ENCODE measurements at places on chromosomes 12 and 14.

GRCh38 chr14:103064436-103064835 lies 7.1 kb upstream of the CDC42BPB start:
- no peak for DNase-seq

GRCh38 chr12:116656306-116656705 lies 81.6 kb downstream of the SPRING1 start:
- DNase-seq = no peak

- no peak for DNase-seq
Observed at GRCh38 chr14:71716041-71716772, 216.0 kb upstream of the RGS6 start.

DNA sequence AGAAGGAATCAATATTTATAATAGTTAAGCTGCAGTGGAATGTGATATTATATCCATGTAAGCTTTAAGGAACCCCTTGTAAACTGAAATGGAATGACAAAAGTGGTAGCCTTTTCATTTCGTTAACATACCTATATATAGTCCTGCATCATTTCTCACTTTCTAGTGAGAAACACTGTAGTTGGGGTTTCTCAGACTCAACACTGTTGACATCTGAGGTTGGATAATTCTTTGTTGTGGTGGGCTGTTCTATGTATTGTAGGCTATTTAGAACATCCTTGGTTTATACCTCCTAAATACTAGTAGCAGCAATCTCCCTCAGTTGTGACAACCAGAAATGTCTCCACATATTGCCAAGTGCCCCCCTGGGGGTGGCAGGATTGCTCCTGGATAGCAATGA lies 79.1 kb downstream of the RAD52 start:
- DNase-seq = no peak

DNA sequence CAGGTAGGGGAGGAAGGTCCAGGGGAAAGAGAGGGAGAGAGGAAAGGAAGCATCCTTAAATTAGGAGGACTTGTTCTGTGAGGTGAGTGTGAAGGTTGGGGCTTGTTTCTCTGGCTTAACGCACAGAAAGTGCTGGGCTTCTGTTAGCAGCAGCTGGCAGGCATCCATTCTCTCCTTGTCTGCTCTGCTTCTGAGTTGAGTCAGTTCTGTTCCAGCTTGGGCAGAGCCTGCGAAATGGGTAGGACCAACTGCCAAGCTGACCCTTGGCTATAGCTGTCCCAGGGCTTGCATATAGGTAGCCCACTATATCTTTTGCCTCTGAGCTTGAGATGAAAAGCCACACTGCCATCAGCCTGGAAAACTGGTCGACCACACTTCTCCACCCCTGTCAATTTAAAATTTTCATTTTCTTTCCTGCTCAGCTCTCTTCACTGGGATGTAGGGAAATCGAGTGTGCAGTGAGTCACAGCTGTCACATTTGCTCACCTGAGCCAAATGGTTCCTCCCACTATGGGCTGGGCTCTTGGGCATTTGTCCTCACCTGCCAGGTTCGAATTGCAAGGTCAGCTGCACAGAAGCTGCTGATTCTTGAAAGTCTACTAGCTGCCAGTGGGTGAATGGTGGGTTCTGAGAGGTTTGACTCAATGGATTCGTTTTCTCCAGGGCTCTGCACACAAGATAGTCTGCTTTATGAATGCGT lies 256.4 kb upstream of the PWP1 start:
- no peak for DNase-seq

DNA sequence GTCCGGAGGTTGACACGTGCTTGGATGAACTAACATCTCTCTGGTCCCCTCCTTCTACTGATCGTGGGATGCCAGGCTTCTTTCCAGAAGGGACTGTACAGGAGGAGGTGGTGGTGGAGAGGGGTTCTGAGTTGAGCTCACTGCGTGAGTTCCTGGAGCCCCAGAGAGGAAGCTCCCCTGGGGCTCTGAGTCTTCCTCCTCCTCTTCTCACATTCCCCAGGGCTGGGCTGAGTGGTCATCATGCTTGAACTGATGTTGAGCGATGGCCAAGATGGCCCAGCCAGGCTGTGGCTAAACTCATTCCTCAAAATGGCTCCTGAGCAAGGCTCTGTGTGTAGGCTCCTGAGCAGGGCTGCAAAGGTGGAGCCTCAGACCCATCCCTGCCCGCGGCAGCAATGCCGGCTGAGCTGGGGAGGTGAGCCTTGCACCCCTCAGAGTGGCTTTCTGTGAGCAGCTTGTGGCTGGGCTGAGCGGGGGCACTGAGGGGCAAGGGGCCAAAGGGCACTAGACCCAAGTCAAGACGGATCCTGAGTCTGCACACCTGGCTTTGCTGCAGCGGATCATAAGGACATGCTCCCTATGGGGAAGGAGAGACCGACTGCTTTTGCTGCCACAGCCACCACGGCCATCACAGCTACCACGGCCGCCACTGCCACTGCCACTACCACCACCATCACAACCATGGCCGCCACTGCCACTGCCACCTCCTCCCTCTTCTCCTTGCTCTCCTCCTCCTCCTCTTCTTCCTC lies 35.4 kb downstream of the MEG3 start:
- DNase-seq = no peak

DNA sequence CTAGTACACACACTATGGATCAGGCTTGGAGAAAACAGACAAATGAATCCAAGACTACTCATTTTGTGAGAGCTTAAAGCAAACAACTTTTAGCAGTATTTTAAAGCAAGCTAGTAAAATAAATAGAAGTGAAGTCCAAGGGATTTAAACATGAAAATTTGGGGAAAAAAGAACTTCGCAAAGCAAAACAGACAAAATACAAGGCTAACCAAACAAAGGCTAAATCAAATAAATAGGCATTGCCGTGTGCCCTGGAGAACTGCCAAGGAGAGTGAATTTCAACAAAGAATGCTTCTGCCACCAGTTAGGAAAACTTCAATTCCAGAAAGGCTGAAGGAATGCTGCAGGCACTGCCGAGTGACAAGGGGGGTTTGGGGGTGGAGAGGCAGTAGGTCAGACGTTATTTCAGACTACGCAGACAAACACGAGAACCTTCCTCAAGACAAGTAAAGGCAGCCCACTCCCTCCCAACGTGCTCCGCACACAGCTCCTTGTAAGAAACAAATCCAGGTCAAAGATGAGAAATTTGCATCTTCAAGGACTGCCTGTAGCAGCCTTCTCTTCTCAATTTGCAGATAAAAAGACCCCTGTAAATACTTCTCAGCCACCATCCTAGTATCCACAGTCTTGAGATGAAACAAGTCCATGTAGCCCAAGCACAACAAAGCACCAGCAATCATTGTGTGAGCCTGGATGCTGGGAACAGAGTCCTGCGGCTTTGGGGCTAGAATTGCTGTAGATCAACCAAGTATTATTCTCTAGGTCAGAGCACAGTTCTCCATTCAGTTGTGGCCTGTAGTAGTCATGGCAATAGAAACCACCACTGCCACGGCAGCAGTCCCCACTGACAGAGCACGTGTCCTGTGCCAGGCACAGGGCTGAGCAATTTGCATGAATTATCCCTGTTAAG lies 43.3 kb downstream of the EFCAB11 start:
- no peak for DNase-seq

DNA sequence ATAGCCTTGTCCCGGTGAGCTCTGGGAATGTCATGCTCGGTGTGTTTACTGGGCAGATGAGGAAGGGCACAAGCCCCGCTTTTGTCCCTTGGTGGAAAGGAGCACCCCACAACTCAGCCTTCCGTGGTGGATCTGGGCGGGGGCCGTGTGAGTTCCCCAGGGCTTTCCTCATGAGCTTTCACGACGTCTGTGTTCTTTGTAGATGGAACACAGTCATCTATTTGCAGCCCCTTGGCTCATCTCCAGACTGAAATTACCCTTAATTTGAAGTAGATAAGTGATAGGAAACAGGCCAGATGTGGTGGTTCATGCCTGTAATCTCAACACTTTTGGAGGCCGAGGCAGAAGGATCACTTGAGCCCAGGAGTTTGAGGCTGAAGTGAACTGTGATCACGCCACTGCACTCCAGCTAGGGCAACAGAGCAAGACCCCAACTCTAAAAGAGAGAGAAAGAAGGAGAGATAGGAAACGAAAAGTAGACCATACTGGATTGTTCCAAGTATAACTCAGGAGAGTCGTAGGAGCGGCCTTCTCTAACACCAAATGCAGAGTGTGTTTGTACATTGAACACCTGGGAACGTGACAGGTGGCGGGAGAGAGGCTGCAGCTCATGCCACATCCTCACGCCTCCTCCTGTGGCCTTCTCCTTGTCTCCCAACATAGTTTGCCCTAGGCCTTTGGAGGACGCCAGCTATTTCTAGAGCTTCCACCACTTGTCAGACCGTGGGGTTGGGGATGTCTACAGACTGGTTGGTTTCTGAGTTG lies 8.8 kb downstream of the P2RX4 start:
- no peak for DNase-seq

GRCh38 chr12:65156366-65156841 lies 13.0 kb upstream of the LEMD3 start:
- DNase-seq = no peak

GRCh38 chr12:130664252-130664651 lies 51.8 kb downstream of the RIMBP2 start:
- DNase-seq = no peak

DNA sequence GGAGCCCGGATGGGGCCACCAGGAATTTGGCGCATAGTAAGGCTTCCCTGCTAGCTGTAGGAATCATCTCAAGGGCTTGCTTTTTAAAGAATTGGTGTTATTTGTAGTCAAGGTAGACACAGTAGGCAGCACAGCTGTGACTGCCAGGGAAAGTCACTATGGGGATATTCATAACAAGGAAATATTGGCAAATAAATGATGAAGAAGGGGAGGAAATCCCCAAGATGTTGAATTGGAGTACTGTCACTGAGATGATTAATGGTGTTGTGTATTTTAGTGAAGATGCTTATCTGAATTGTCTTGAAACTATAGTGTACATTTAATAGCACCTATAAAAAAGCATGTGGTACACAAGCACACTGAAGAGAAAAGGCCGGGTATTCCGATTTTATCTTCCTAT lies 118.9 kb downstream of the NPAS3 start:
- no peak for DNase-seq

DNA sequence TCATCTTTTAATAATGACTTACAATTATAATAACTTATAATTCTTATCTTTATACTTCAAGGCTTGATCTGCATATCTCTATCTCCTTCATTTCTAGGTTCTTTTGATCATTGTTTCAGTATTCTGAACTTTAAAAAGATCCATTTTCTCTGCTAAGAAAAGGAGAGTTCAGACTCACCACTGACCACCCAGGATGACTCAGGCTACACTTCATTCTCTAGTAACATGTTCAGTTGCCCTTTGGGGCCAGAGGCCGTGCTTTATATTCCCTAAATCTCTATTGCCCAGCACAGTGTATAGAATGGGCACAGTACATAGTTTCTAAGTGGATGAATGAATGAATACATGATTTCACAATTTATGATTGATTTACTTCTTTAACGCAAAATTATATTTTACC lies 268.7 kb downstream of the AKAP6 start:
- DNase-seq = no peak

DNA sequence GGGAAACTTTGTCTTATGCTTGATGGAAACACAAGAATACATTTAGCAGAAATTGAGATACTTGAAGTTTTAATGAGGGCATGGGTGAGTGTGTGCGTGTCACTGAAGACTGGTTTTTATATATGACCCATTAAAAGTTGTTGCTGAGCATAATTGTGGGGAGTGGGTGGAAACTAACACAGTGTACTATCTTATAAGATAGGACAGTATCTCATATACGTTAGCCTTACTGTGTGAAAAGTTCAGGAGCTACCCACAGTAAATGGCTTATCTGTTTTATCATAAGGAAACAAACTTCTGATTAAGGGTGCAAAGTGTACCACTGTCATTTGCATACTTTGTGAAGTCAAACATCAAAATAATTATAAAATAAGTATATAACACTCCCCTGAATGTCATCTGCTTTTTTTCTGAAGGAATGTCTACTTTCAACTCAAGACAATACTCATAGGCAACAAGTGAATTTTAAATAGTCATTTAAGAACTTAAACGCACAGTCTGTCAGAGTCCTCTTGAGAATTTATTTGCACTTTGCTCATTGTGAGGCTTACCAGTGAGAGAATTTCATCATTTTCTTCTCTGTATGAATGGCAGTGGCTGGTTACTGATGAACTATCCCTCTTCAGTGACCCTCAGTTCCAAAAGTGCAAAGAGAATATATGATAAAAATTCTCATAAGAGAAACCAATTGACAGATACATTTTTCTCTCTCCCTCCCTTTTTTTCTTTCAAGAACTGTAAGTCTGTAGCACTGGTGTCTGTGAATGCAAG lies 4.2 kb downstream of the PDE3A start:
- no peak for DNase-seq

DNA sequence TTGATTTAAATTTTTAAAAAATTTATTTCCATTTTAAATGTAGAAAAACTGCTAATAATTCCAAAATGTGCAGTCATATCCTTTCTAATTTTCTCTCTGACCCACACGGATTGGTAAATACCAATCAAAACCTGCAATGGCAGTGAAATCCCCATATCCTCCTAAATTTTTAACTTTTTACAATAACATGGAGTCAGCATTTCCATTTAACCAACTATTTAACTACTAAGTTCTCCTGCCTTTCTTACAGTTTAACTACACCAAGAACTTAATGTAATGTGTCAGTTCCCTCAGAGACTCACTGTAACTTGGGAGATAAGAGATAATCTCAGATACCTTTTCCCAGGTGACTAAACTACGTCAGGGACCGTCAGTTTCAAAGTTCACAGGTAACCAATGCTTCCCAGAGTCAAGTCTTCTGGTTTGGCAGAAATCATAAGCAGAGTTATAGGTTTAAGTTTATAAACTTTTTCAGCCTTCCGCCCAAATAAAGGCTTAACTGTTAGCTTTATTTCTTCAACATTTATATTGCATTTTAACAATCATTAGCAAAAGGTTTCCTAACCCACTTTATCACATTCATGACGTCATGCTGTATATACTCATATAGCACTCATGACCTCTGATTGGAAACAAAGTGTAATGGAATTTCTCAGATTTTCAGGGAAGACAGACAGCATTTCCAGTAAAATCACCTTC lies 7.6 kb downstream of the KRAS start:
- no peak for DNase-seq
